A549 treated with Hydrocortisone at 1 μM for 4 hours (cell line): ENCODE measurements at places on chromosomes 11 and 22. TPM values are rescaled to one million over a fixed set of nuclear protein-coding genes. Genes with fewer than 3 reads are reported as not detected.

Gene CASP5
- not detected in 5 replicates for total RNA-seq

Gene POU2F3
- not detected in 5 replicates for total RNA-seq

Gene OR56A1
- total RNA-seq = not detected in 5 replicates

Gene OLFML1
- 0.13 TPM in 1 of 5 replicates, not detected in the others for total RNA-seq

Gene PGA5
- not detected in 5 replicates for total RNA-seq

Gene DCDC1
- total RNA-seq = 0.30 to 0.61 TPM (median 0.40 TPM) in 5 replicates

Gene ALDH3B1
- total RNA-seq = 126 to 139 TPM (median 131 TPM) in 5 replicates

Gene KREMEN1
- 2.6 to 5.3 TPM (median 4.4 TPM) in 5 replicates for total RNA-seq

Gene B4GALNT4
- 11.1 to 17.5 TPM (median 15.4 TPM) in 5 replicates for total RNA-seq

Gene CRACR2B
- total RNA-seq = 3.0 to 6.3 TPM (median 5.7 TPM) in 5 replicates

Gene TUBA8
- total RNA-seq = 0.39 to 0.95 TPM (median 0.78 TPM) in 5 replicates

Gene SCARF2
- 0.66 to 1.2 TPM (median 0.86 TPM) in 5 replicates for total RNA-seq

Gene HMOX1
- 337 to 524 TPM (median 357 TPM) in 5 replicates for total RNA-seq

Gene MPZL2
- total RNA-seq = 0.03 to 0.15 TPM (median 0.08 TPM) in 4 of 5 replicates, not detected in the other

Gene CLTCL1
- 3.8 to 5.1 TPM (median 4.7 TPM) in 5 replicates for total RNA-seq

Gene HORMAD2
- not detected in 5 replicates for total RNA-seq

Gene OR8B12
- not detected in 5 replicates for total RNA-seq

Gene GRK2
- 34.1 to 36.3 TPM (median 34.1 TPM) in 5 replicates for total RNA-seq

Gene LYVE1
- total RNA-seq = 0.54 to 1.2 TPM (median 1.1 TPM) in 5 replicates

Gene HPS5
- 12.4 to 18.0 TPM (median 14.4 TPM) in 5 replicates for total RNA-seq

Gene MB
- total RNA-seq = 6.3 to 9.2 TPM (median 7.5 TPM) in 5 replicates

Gene MS4A6E
- not detected in 5 replicates for total RNA-seq

Gene C1QTNF4
- 0.09 to 0.21 TPM in 2 of 5 replicates, not detected in the others for total RNA-seq

Gene MMP3
- total RNA-seq = 0.12 TPM in 1 of 5 replicates, not detected in the others

Gene ATL3
- 30.3 to 39.0 TPM (median 35.2 TPM) in 5 replicates for total RNA-seq

Gene AQP11
- total RNA-seq = 1.2 to 1.9 TPM (median 1.3 TPM) in 5 replicates

Gene MGAT3
- total RNA-seq = 0.55 to 0.91 TPM (median 0.75 TPM) in 5 replicates

Gene LRRC75B
- total RNA-seq = 5.2 to 8.9 TPM (median 8.1 TPM) in 5 replicates

Gene OR10A2
- not detected in 5 replicates for total RNA-seq

Gene PHOX2A
- total RNA-seq = not detected in 5 replicates

Gene OR8K3
- not detected in 5 replicates for total RNA-seq

Gene SLC22A6
- total RNA-seq = not detected in 5 replicates

Gene MYRF
- 15.3 to 19.7 TPM (median 18.3 TPM) in 5 replicates for total RNA-seq

Gene TMEM41B
- total RNA-seq = 18.4 to 23.2 TPM (median 22.3 TPM) in 5 replicates

Gene OR52A5
- total RNA-seq = not detected in 5 replicates

Gene RASL10A
- total RNA-seq = 0.17 to 0.38 TPM (median 0.25 TPM) in 5 replicates

Gene KCTD14
- total RNA-seq = 1.3 to 2.1 TPM (median 1.6 TPM) in 5 replicates

Gene DNAJB7
- total RNA-seq = not detected in 5 replicates

Gene TIMM10
- total RNA-seq = 142 to 175 TPM (median 153 TPM) in 5 replicates
